DMS 273 treated with DMSO at 0.1 percent for 48 hours (cell line): ENCODE measurements at places on chromosomes 4 and X.
A peak's percentile ranks its signal among the peaks of the same experiment; 100 is the strongest.

GRCh38 chr4:154983714-154984113 lies 202.6 kb downstream of the RBM46 start:
- DNase-seq, result no peak

DNA sequence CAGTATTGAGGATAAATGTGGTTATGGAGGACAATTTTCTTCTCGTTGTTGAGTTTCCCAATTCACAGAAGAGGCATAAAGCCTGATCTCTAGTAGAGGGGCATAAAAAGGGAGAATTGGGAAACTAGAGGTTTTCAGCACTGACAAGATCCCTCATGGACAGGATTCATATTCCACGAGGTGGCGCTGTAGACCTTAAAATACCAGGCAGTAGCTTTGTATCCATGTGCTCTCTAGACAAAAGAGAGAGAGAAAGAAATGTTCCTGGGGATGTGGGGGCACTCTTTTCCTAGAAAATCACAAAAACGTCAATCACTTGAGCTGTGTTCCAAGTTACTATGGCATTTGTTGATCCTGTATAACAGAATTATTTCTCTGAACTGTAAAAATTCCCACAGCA lies 128.3 kb downstream of the MAGEE1 start:
- DNase-seq, result no peak

- no peak for DNase-seq
These were observed 209.8 kb upstream of the NDST4 start for GRCh38 chr4:115323106-115323707.

- DNase-seq, result no peak
These were observed 31.7 kb upstream of the NFXL1 start for GRCh38 chr4:47945930-47946726.

DNA sequence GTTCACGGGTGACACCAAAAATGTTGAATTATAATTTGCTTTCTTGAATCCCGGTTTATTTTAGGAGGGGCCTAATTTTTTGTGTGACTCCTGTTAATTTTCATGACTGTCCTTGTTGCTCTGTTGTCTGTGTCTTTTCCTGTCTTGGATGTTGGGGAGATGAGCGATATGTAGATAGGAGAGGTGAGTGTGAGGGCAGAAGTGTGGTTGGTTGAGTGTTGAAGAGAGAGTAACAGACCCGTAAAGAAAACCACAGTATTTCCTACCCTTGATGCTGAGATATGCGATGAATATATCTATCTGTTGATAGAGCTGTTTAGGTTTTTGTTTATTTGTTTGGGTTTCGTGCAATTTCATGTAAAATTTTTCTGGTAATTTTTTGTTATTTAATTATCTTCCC lies 70.5 kb downstream of the CPE start:
- DNase-seq, result no peak

- no peak for DNase-seq
These were observed 195.2 kb upstream of the ANXA10 start for GRCh38 chr4:167897116-167897515.

DNA sequence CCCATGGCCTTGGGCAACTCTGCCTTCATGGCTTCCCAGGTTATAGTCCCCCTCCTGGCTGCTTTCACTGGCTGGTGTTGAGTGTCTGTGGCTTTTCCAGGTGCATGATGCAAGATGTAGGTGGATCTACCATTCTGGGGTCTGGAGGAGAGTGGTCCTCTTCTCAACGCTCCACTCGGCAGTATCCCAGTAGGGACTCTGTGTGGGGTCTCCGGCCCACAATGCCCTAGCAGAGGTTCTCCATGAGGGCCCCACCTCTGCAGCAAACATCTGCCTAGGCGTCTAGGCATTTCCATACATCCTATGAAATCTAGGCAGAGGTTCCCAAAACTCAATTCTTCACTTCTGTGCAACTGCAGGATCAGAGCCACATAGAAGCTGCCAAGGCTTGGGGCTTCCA lies 763.4 kb upstream of the EPHA5 start:
- DNase-seq, result no peak

GRCh38 chr4:5004496-5004895 lies 14.8 kb downstream of the CYTL1 start:
- DNase-seq, result no peak

- peak; percentile 8 for DNase-seq
These were observed 6.8 kb upstream of the TCEANC start for GRCh38 chrX:13646154-13646549.

DNA sequence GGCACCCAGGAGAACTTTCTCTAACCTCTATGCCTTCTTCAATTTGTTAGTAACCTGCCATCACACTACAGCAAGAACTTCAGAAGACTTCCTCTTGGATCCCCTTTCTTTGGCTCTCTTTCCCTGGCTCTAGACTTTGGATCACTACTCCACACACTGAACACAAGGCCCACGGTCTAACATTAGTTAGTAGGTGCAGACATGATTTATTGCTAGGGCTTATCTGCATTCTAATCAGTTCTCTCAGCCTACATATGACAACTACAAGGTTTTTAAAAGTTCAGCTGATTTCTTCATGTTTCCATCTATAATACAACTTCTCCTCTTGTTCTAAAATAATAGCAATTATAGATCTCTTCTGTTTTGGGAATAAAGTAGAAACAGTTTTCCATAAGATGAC lies 209.1 kb upstream of the ANXA10 start:
- DNase-seq, result no peak

DNA sequence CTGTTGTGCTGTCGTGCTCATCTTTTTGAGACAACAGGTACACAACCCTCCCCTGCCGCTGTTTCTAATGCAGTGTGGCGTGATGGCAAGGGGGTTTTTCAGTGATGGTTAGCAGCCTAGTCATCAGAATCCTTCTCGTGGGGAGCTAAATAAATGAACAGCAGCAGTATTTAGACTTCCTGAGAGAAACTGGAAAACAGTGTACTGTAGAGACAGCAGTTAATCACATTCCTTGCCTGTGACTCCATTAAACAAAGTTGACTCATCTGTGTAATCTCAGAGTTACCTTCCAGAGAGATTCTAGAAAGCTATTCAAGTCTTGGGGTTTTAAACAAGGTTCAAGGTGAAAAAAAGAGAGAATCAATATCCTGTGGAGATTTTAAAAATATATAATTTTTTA lies 1753.2 kb upstream of the PCDH7 start:
- DNase-seq, result no peak

- no peak for DNase-seq
These were observed 512 bp upstream of the TMEM131L start for GRCh38 chr4:153465615-153466080.

DNA sequence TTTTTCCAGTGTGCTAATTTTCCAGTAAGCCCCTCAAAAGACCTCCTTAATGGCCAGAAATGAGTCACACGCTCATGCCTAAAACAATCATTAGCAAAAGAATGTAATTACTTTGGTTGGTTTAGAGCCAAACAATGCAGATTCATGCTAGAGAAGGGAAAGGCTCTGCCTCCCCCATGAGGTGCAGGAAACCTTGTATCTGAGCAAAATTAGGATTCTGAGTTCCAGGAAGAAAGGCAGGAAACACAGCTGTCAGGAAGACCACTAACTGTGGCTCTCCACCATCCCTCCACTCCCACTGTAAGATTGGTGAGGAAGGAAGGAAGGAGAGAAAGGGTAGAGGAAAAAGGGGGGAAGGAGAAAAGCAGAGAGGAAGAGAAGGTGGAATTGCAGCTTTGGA lies 104.9 kb upstream of the DHX15 start:
- no peak for DNase-seq

DNA sequence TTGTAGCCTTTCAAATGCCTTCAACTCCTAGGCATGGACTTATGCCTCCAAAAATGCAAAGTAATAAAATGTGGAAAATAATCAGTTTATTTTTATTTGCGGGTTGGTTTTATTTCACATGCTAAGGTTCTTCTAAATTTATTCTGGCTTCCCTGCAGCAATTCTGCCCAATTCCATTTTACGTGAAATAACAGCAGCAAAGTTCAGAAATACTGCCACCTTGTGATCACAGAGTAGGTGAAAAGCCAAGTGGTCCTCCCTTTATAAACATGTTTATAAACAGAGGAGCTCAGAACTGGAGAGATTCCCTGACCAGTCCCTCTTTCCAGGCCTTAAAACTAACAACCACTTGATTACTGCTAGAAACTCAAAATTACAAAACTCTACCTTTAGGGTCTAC lies 14.7 kb upstream of the DCHS2 start:
- DNase-seq, result no peak

DNA sequence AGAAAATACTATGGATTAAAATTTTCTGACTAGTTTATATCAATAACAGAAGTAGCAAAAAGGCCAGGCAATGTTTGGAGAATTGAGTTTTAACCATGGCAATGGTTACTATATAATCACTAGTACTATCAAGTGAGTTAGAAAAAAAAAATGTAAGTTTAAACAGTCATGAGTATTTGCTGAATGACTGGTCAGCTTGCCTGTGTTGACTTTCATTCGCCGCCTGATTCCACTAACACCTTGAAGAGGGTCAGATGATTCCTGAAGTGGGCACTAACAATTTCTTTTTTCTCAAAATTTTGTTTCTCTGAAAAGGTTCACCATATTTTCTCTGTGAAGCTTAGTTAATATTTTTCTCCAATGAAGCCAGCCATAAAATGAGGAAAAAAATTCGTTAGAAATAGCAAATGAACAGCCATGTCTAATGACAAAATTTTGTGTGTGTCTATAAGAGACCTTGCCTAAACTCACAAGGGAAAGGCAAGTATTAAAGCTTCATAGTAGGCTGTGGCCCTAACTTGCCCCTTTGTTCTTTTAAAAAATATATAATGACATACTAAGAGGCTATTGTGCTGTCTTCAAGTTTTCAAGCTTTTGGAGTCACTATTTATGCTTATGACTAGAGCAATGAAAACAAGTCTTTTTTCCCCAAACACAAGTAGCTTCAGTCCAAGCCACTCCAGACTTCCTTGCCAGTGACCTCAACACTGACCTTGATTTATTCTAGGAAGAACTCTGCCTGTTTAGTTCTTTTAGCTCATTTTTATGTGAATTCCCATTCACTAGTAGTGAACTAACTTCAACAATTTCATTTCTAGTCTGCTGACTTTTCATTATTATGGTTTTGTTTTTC lies 18.4 kb upstream of the FHDC1 start:
- no peak for DNase-seq

- no peak for DNase-seq
These were observed 1.1 kb downstream of the KLHL15 start for GRCh38 chrX:24025741-24026403.

- no peak for DNase-seq
These were observed 3.7 kb upstream of the RHOH start for GRCh38 chr4:40193016-40193571.

- DNase-seq, result no peak
These were observed 77.6 kb upstream of the PCDH18 start for GRCh38 chr4:137609718-137610430.

GRCh38 chrX:85922821-85923220 lies 124.5 kb downstream of the CHM start:
- DNase-seq, result no peak
